ENCODE measurements at places on chromosomes 5 and 9. TPM values are rescaled to one million over a fixed set of nuclear protein-coding genes. Genes with fewer than 3 reads are reported as not detected.

GRCh38 chr5:123756318-123756665 is 244.3 kb downstream of the CSNK1G3 start:
- DNase-seq: no peak

DNA sequence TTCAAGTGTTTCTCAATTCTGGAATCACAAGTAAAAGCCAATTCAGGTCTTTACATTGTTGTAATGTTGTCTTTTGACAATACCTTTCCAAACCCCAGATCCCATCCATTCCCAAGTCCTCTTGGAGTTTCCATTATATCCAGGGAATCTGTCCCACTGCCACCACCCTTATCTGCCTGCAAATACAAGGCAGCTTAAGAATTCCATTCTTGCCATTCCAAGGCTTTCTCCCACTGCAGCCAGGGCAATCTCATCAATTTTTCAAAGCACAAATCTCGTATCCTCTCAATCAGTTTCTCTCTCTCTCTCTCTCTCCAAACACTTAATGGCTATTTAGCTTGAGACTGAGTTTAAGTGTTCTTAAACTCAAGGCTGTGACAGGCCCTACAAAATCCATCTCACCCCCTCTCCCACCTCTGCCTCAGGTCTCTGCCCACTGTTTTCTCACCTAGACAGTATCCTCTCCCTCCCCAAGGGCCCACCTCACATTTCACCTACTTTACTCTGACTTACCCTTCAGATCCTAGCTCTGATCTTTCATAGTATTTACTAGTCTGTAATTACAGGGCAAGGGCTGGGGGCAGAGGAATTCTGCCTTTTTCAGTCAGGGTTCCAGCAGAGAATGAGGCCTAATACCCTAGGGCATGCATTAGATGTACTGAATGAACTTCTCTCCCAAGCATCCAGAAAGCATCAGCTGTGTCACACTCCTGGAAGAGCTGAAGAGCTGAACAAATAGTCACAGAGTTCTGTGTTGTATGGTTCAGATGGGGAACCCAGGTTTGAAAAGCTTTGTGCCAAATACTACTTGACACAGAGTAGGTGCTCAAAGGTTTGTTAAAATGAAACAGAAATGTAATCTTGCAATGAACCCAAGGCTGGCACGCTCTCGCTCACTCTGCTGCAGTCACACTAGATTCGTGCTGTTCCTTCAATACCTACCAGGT is 46.0 kb downstream of the RAPGEF1 start:
- no peak for DNase-seq

GRCh38 chr5:90612919-90613318 is 54.3 kb downstream of the ADGRV1 start:
- no peak for DNase-seq

Gene PLEKHG4B
- total RNA-seq: 0.18 TPM

GRCh38 chr5:149828161-149829011 is 98.3 kb downstream of the PPARGC1B start:
- DNase-seq: peak; percentile 83

Gene FIBCD1
- not detected for total RNA-seq

DNA sequence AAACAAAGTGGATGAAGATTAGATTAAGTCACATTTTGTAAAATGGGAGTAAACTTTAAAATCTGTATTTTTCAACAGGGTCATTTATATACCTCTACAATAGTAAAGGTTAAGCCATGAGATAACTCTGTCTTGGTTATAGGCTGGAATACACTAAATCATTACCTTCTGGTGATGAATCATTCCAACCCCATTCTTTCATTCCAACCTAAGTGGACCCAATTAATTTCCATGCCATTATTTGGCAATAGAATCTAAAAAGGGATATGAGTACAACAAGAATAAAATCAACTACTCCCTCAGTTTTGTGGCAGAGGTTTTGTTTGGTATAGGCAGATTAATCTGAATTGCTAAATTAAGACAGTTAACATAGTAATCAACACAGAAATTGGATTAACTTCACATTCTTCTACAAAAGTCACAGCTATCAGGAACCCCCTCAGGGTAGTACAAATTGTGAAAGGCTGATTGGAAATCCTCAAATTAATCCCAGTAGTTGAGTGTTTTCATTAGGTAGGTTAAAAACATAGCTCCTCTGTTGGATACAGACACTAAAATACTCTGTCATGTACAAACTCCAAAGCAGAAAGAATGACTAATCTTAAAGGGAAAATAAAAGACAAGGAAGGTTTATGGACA is 54.2 kb downstream of the ELAVL2 start:
- no peak for DNase-seq

DNA sequence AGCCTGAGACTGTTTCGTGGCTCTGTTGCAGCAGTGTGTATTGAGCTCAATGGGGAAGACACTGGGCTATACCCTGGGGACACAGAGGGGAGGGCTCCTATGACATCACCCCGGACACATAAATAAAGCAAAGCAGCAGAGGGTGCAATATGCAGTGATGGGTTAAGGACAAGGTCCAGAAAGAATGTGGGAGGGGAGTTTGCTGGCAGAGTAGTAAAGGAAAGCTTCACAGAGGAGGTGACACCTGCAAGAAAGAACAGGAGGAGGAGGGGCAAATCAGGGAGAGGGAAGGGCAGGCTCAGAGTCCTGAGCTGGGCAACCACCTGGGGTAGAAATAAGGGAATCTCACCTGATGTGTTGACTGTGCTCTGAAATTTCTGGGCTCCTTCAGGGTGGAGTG is 35.3 kb upstream of the CDKN2AIPNL start:
- no peak for DNase-seq

Gene SLC6A18
- total RNA-seq: not detected

- no peak for DNase-seq
Measured at GRCh38 chr5:137710086-137710485, 25.8 kb downstream of the KLHL3 start.

GRCh38 chr9:24901319-24901718 is 355.6 kb upstream of the IZUMO3 start:
- DNase-seq: no peak

Gene NR2F1
- total RNA-seq: 12.1 TPM

DNA sequence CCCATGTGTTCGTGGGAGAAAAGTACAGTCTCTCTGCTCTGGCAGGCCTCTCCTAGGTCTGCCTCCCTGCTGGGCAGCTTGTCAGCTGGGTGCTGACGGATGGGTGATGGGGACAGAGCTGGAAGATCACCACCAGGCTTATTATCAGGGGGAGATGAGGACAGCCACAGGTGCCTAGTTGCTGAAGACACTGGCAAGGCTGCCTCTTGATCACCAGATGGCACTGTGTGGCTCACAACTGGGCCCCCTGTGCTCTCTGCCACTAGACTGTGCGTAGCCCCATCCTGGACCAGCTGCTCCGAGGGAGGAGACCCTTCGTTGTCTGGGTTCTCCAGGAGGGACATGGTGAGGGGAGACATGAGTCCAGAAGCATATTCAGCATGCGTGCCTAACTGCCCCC is 73.0 kb downstream of the KIF24 start:
- DNase-seq: no peak

DNA sequence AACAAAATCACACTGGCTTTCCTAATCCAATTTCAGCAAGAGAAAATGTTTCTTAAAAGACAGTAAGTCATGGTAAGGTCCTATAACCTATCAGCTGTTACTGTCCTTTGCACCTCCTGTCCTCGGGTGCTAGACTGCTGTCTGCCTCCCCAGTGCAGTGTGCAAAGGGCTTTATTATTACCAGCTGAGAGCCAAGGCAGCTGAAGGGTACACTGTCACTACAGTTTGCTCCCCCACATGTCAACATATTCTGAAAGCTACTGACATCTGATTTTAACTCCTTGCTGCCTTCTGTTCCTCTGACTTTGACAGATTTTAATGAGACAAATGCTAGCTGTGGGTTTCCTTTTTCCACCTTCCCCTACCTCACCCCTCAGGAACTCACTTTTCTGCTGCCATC is 389.4 kb upstream of the SLC24A2 start:
- no peak for DNase-seq

Gene ANKRD18A
- 1.8 TPM for total RNA-seq

Gene CDKN2A
- total RNA-seq: 1.4 TPM

- DNase-seq: no peak
Measured at GRCh38 chr5:94191604-94192003, 426.8 kb downstream of the KIAA0825 start.

Gene PDE8B
- total RNA-seq: 2.2 TPM

Gene NPR3
- total RNA-seq: 2.4 TPM

Gene SSBP2
- total RNA-seq: 4.1 TPM

DNA sequence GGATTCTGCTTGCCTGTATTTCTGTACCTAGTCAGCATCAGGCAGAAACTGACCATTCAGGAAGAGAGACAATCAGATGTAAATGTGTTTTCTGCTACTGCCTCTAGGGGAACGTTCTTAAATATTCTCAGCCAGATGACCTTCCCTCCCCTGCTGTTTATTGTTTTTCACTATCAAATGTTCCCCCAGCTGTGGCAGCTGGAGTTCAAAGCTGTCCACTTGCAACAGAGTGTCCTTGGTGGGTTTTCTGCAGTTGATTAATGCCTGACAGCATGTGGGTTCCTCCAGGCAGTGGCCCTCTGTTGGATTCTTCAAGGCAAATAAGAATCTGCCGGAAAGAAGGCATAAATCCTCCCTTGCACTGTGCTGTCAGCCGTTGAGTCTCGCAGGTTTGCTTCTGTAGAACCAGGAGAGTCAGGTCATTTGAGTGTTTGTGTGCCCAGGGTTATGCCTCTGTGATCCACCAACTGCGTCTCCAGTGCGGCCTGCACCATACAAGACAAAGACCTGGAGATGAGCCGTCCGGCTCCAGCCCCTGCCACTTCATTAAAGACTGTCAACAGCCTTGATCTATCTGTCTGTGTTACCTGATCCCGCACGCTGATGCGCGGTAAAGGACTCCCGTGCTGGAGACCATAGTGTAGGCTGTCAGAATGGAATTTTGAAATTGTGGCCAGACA is 203.4 kb downstream of the GADD45G start:
- DNase-seq: no peak

Measured in right lobe of liver (tissue), 6 donors.